Liver (tissue), 10 donors: ENCODE measurements at places on chromosomes 16 and 17. TPM values are rescaled to one million over a fixed set of nuclear protein-coding genes. Genes with fewer than 3 reads are reported as not detected.

Gene CA4
- total RNA-seq: 0.14 TPM

Gene HCRT
- total RNA-seq: not detected

Gene MT4
- total RNA-seq: not detected

Gene GCGR
- total RNA-seq: 20.7 TPM
